Stimulated activated CD4-positive, alpha-beta T cell treated with anti-CD3 and anti-CD28 coated beads, Interleukin-15, amount 100 ng/mL, for 1 hour (primary cell): ENCODE measurements at places on chromosomes 7 and 10.
A peak's percentile ranks its signal among the peaks of the same experiment; 100 is the strongest.

DNA sequence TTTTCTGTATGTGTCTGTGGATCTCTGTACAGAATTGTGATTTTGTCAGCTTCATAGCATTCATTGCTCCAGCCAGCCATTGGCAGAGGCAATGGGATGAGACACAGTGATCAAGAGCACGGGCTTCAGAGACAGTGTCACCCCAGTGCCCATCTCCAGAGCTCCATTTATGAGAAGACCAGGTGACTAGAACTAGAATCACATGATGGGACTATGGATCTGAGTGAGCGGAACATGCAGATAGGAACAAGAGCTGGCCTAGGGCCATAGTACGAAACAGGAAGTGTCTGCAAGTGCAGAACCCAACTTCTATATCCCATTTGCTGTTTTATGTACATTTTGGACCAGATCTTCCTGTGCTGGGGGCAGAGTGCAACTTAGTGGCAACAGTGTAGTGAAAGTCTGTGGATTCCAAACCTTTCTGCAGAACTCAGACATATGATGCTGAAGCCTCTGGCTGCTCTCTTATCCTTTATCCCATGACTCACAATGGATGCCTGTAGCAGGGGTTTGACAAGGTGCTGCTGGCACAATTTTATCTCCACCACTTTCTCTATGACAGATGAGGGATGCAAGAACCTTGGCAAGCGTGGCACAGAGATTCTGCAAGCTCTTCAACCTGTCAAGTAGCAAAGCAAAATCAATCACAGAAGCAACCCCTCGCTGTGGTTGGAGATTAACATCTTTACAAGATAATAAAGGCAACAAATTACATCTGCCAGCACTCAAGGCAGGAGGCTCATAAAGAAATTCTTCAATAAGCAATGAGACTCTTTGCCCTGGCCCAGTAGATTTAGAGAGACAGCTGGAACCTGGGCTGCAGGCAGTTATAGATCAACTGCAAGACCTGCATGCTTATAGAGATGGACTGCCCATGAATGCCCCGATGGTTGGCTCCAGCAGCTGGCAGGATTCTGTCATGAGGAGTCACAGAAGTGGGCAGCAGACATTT, 681.3 kb downstream of the TNS3 start:
- no peak for DNase-seq

GRCh38 chr7:603152-603951, 83.7 kb upstream of the PDGFA start:
- DNase-seq: no peak

DNA sequence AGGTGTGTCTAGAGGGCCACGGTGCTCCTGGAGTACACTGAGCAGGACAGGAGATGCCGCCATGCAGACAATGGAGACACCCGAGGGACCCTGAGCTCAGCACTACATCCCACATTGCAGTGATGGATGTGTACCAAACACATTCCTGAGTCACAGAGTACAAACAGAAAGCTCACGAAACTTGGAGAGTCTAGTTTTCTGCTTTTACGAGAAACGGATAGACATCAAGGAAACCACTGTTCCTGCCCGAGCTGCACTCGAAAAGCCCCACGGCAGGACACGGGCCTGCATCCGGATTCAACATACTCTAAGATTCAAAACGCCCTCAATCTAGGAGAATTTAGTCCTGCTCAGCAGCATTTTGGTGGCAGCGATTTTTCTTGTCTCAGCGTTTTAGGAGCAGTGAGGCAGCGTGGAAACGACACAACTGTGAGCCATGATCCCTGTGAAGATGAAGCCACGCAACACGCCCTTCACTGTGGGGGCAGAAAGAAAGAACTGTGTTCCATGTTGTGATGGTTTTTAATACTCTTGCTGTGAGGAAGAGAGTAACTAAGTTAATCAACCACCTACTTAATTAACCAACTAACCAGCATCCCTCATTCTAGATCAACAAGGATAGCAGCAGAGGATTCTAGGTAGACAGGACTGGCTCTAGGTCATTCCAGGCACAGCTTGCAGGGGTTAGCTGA, 3.2 kb downstream of the TNS3 start:
- no peak for DNase-seq

GRCh38 chr10:90530521-90530920, 327.3 kb downstream of the HTR7 start:
- no peak for DNase-seq

GRCh38 chr7:88095-88926, 104.1 kb upstream of the FAM20C start:
- no peak for DNase-seq

GRCh38 chr10:59180689-59181270, 4.3 kb downstream of the PHYHIPL start:
- no peak for DNase-seq

GRCh38 chr7:158021836-158022235, 565.8 kb downstream of the PTPRN2 start:
- no peak for DNase-seq

DNA sequence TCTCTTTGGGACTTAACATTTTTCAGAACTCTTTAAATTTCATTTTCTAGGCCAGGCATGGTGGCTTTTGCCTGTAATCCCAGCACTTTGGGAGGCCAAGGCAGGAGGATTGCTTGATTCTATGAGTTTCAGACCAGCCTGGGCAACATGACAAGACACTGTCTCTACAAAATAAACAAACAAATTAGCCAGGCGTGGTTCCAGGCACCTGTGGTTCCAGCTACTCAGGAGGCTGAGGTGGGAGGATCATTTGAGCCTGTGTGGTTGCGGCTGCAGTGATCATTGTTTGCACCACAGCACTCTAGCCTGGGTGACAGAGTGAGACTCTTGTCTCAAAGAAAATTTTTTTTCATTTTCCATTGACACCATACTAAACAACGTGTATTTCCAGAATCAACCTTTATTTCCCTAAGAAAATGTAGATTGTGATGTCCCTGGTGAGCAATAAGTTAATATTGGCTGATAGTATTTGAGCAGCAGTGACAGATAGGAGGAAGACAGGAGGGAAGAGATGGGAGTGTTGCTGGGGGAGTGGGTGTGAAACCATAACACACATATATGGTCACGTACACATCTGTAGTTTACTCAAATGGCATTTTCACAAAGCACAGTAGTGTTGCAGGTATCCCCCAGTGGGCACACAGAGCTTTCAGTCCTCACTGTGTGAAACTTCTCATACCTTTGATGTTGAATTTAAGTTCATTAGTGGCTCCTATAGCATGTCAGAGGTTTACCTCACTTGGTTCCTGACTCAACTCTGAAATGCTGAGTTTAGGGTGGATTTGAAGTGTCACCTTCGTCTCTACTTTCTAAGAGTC, 205.6 kb downstream of the AUTS2 start:
- DNase-seq: no peak

DNA sequence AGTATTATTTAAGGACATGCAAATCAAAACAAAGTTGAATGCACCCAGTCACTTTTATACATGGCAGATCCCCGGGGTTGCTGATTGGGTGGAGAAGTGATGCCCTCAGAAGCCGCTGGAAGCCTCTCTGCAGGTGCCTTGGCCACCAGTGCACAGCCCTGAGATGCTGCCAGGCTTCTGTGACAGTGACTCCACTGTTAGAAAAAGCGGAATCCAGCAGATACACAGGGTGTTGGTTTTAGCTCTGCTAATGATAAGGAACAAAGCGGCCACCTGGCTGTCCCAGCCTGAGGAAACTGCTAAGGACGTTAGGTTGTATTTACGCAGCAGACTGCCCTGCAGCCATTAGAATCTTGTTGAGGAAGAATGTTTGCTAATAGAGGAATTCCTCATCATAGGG, 47.5 kb downstream of the JAKMIP3 start:
- DNase-seq: no peak

- no peak for DNase-seq
These were observed 1494.9 kb upstream of the LRRTM3 start for GRCh38 chr10:65430979-65431378.

GRCh38 chr10:22635650-22636049, 78.7 kb downstream of the PIP4K2A start:
- DNase-seq: no peak

GRCh38 chr7:142587578-142588191, 161.6 kb upstream of the PRSS1 start:
- no peak for DNase-seq

DNA sequence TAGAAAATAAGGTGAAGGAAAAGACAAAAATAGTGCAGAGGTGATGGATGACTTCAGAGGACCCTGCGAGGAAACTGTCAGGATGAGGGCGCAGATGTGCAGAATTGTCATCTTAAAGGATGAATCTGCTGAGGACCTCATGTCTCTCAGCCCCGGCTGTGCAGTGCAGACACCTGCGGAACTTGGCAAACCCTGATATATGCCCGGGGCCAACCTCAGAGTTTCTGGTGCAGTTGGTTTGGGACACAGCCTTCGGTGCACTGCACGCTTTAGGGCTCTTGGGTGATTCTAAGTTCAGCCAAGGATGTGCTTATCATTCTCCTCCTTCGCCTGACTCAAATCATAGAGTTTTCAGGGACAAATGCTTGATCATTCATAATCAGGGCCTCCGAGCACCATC, 310.1 kb downstream of the TCERG1L start:
- no peak for DNase-seq

GRCh38 chr10:95518455-95519452, 42.4 kb downstream of the SORBS1 start:
- DNase-seq: no peak

GRCh38 chr7:149126662-149127266, 640 bp upstream of the ZNF425 start:
- peak; percentile 22 for DNase-seq

DNA sequence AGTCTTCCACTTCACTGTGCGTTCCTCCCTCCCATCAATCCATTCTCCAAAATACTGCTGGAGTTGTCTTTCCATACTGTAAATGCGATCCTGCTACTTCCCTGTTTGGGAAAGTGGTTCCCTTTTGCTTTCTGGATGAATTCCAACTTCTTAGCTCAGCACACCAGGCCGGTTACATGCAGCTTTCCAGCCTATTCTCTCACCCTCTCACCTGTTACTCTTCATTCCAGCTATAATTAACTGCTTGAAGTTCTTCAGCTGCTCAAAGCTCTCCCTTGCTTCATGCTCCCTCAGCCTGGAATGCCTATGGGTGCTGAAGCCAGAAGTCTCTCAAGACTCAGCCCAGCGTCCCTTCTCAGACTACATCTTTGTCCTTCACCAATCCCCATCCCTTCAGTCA, 6.0 kb upstream of the ZNRF2 start:
- no peak for DNase-seq

- no peak for DNase-seq
These were observed 655.6 kb downstream of the LRMDA start for GRCh38 chr10:76086761-76087639.

DNA sequence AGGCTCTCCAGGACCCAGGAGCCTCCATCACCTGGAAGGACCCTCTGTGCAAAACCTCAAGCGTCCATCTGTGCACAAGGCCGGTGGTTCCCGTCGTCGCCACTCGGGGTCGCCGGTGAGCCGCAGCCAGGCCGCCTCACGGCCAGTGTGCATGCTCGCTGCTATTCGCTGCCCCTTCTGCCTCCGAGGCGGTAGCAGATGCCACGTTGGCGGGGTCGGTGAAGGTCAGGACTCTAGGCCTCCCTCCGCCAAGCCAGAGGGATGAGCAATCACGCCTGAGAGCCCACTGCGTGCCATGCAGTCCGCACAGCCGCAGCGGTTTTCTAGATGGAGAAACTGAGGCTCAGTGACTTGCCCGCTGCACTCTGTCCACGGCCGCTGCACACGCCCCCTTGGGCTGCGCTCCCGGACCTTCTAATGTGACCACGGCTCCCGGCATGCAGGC, 5.7 kb downstream of the UPK3B start:
- DNase-seq: no peak

- DNase-seq: no peak
These were observed 13.6 kb downstream of the HOXA1 start for GRCh38 chr7:27082171-27082570.

- DNase-seq: no peak
These were observed 58.3 kb upstream of the CFAP46 start for GRCh38 chr10:133000648-133001047.

- peak; percentile 99 for DNase-seq
These were observed at the start of gene MGMT for GRCh38 chr10:129466703-129467358. MGMT (plus strand) TSS chr10:129467241.

DNA sequence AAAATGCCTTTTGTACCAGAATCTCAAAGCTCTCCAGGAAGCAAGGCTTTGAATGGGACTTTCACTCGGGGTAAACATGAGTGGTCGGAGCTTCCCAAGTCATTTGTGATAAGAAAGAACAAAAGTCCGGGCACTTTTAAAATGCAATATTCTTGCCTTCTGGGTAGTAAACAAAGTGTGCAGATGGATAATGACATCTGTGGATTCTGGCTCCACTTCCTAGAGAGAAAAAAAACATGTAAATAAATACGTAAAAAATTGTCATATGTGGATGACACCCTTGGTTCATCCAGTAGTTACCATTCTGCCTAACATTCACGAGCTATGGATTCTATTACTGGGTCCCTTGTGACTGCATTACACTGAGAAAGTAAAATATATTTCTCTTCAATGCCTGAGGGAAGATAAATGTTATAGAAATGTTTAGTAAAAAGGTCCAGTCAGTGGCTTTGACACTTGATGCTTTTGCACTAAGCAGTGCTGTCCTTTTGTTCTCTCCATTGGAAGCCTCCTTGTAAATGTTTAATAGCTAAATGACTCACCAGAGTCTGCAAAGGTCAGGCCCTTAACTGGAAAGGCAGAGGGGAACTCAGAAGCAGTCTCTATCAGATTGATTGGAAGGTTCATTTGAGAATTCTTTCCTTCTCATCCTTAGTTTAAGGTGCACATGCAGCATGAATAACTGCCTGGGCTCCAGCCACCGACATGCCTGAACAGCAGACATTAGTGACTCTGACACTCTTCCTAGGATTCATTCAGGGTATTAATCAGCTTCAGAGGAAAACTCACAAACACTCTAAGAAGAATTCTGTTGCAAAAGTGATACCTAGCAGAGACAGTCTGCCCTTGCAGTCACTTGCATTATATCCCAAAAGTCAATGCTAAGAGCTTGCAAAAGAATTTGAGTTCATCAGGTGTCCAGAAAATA, 11.7 kb upstream of the EDRF1 start:
- no peak for DNase-seq

DNA sequence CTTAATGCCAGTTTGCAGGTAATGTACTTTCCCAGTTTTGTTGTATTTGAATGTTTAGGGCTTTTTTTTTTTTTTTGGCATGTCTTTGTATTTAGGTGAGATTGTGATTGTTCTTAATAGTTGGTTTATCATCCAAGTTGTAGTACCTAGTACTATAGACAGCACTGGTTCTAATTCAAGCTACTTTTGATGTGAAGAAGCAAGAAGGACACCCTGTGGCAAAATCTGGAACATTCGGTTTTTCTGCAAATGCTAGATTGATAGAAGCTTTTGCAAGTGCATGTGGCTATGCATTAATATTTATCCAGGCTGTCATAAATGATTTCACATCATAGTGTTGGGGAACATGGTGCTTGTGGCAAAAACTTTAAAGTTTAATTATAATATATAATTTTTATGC, 248.9 kb downstream of the FOXP2 start:
- no peak for DNase-seq

- DNase-seq: no peak
These were observed 94.7 kb downstream of the ZNRF2 start for GRCh38 chr7:30379131-30379530.

DNA sequence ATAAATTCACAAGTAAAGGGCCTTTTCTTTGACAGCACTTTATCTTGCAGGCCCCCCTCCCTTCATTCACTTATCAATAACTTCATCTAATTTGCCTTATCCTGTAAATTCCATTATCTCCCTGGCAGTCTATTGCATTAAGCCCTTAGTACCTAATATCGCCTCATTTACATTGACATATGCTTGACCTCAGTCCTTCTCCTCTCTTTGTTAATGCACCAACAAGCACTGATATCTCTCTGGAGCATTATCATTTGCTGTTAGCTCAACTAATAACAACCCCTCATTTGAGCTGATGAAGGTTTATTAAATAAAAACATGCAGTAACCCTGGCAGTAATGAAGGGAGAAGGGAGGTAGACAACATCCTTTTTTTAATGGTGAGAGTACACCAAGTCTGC, 46.8 kb downstream of the EXOC4 start:
- no peak for DNase-seq
